Regular cardiac myocyte (primary cell): ENCODE measurements at places on chromosomes 1 and 21. TPM values are rescaled to one million over a fixed set of nuclear protein-coding genes. Genes with fewer than 3 reads are reported as not detected.

The KCNE1 gene
- total RNA-seq: 0.19 and 0.56 TPM in 2 replicates

The BMP8B gene
- total RNA-seq: not detected in 2 replicates

The HRNR gene
- total RNA-seq: not detected in 2 replicates

The ZBTB8B gene
- total RNA-seq: under 0.01 TPM in 2 replicates

The OR2L2 gene
- not detected in 2 replicates for total RNA-seq

The MEX3A gene
- total RNA-seq: 1.1 and 1.2 TPM in 2 replicates
